ENCODE measurements at places on chromosomes 12 and 14.

DNA sequence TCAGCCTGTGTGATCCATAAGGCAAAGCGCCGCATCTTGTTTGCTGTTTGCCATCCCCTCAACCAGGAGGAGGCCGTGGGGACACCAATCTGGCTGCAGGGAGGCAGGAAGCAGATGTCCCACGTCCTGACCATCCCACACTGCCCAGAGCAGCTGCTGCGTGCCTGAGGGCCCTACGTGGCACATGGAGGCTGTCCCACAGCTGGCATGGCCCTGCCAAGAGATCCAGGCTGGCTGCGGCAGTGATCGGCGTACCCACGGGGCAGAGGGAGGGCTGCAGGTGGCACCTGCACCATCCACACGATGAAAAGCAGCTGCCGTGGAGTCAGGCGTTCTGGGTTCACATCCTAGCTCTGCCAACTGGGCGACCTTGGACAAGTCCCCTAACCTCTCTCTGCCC lies 42.0 kb downstream of the NCOR2 start:
- peak; percentile 74 for DNase-seq

DNA sequence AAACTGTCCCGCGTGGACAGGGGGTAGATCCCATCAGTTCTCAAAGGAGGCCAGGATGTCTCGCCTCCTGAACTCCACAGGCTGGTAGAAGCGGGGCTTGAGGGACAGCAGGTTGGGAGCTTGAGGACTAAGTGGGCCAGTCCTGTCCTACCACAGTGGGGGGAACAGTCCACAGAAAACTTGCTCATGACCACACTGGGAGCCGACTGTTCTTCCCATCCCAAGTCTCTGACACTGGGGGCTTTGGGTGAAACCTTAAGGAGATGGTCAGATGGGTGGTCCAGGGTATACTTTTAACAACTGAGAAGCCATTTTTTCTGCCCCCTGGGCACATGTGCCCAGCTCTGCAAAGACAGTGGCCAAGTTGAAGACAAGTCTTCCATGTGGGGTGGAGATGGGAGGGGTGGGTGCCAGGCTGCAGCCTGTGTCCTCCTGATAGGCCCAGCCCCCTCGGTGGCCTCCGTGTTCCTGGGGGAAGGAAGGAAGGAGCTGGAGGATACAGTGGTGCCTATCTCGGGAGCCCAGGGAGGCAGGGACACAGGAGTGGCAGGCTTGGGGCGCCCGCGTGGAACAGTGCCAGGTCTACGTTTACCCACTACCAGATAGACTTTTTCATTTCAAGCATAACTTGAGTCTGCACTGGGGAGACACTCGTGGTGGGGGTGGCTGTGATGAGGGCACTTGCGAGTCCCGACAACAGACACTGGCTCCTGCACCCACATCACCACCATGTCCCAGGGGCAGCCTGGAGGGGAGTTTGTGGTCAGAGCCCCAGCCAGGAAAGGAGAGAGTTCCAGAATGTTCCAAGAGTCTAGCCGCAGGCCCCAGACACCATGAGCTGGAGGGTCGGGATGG lies 14.7 kb downstream of the RHOF start:
- no peak for DNase-seq

- DNase-seq = no peak
Measured at GRCh38 chr12:70043490-70044138, 199.6 kb upstream of the CNOT2 start.

- no peak for DNase-seq
Measured at GRCh38 chr14:61654026-61654425, 41.3 kb upstream of the HIF1A start.

GRCh38 chr14:60094306-60094897 lies 2.7 kb downstream of the PCNX4 start:
- no peak for DNase-seq

GRCh38 chr12:8860165-8860961 lies 37.9 kb downstream of the A2ML1 start:
- no peak for DNase-seq

DNA sequence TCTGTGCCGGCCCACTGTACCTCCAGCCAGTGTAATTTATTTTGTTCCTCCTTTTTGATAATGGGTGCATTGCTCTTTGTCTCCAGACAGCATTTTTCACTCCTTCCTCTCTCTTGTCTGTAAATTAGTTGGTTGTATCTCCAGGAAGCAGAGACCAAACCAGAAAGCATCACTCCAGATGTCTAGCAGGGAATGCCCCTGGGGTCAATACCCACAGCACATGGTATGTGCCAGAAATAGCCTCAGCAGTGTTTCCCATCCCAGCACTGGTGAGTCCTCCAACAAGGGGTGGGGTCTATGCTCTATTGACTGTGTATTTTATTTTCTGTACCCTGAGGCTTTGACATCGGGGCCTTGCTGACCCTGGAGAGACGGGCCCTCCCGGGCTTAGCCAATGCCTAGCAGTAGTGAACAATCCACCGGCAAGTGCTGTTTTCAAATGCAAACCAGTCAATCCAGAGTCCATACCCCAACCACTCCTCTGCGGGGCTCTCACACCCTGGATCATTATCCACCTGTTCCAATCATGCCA lies 50.2 kb upstream of the FZD10 start:
- DNase-seq = no peak

GRCh38 chr12:74539765-74540526 lies 2.3 kb downstream of the ATXN7L3B start:
- DNase-seq = no peak

DNA sequence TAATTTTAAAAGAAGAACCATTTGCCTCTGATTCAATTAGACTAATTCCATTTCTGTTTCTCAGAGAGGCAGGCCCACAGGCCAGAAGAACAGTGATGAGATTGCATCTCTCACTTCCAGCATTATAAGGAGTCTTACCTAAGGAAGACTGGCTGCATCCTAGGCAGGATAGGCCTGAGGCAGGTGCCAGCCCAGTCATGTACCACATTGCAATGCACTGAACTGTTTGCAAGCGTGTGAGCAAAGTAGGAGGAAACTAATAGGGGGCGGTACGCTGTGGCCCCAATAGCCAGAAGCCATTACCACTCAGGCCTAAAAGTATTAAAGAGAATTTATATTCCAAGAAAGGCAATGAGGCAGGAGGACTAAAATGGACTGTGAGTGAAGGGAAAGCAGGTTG lies 12.1 kb upstream of the CNIH1 start:
- no peak for DNase-seq

DNA sequence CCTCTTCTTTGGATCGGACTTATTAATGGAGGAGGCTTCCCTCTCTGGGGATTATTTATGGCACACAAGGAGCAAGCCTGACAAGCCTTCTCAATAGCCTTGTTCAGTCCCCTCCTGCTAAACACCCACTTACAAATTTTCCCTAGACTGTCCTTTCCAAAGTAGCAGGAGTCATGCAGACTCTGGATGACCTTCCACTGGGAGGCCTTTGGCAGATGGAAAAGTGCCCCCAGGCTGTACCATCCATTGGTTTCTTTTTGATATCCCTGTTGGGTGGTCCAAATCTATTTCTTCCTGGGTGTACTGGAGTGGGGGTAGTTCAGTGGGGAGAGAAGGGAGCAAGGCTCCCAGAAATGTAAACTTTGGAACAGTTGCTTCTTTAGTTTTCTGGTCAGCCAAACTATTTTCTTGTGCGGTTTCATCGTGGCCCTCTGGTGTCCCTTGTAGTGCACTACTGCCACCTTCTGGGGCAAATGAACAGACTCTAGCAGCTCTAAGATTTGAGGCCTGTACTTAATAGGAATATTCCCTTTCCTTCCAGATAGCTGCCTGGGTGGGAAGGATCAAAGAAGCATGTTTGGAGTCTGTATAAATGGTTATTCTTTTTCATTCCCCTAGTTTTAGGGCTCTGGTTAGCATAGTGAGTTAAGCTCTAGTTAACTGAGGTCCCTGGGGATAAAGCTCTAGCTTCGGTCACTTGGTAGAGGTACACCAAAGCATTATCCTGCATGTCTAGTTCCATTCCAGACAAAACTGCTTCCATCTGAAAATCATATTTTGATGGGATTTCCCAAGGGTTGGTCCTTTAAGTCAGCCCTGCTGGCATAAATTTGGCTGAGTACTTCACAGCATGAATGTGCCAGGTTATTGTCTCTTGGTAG lies 409.5 kb downstream of the SLC6A15 start:
- DNase-seq = peak; percentile 50

GRCh38 chr12:105443802-105444652 lies 113.5 kb downstream of the C12orf75 start:
- DNase-seq = no peak

DNA sequence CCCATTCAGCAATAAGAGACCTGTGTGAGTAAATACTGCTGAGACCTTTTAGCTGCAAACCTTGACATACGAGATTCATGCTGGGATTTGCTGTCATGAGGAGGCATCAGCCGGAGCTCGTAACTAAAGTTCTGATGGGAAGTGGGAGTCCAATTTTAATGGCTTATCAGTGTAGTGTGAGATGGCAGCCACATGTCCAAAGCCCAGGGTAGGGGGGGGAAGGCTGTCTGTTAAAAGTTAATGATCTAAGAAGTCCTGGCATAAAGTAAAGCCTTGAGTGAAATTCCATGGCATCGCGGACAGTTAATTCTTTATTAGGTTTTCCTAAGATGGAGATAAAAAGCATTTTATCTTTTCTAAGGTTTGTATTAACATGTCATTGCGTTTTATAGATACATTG lies 240.0 kb downstream of the AACS start:
- no peak for DNase-seq

GRCh38 chr12:88241862-88242570 lies 99.9 kb downstream of the TMTC3 start:
- DNase-seq = no peak

DNA sequence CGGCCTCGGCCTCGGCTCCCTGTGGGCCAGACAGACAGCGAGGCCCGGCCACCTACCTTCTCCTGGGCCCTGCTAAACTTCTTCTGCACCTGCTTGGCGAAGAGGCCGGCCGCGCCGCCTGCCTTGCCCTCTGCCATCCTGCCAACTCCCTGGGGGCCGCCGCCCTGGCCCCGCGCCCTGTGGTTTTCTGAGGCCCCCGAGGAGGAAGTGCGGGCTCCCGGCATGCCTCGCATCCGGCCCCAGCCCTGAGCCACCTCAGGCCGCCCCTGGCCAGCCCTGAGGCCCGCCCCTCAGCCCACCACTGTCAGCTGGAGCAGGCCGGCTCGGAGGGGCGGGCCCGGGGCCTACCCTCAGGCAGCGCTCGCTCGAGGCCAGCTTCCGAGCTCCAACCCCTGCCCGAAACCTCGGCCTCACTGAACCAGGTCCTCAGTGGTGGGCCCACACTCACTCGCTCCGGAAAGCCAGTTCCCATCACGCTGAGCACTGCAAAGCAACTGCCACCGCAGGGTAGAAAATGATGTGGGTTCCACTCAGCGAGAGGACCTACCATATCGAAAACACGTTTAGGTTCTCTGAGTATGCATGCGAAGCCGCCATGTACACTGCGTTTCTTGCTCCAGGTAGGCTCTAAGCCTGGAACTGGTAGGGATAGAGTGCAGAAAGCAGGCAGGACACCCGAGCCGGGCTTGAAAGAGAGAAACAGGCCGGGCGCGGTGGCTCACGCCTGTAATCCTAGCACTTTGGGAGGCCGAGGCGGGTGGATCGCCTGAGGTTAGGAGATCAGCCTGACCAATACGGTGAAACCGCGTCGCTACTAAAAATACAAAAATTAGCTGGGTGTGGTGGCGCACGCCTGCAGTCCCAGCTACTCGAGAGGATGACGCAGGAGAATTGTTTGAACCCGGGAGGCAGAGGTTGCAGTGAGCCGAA lies at the start of gene BIN2:
TSS of gene BIN2 (minus strand) at position 209 of the 930 bp plus-strand sequence. CDS start at position 137, 72 bp downstream.
- DNase-seq = peak; percentile 40

GRCh38 chr12:12660201-12660600 lies 35.8 kb downstream of the GPR19 start:
- no peak for DNase-seq

DNA sequence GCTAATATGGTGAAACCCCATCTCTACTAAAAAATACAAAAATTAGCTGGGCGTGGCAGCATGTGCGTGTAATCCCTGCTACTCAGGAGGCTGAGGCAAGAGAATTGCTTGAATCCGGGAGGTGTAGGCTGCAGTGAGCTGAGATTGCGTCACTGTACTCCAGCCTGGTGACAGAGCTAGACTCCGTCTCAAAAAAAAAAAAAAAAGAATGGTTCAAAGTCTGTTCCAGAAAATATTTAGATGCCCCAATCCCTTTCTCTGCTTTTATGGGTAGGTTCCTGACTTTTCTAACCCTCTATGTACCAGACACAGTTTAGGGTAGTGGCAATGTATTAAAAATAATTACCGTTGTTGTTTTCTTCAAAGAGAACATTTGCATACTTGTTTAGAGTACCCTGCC lies 161.4 kb downstream of the STXBP6 start:
- no peak for DNase-seq

DNA sequence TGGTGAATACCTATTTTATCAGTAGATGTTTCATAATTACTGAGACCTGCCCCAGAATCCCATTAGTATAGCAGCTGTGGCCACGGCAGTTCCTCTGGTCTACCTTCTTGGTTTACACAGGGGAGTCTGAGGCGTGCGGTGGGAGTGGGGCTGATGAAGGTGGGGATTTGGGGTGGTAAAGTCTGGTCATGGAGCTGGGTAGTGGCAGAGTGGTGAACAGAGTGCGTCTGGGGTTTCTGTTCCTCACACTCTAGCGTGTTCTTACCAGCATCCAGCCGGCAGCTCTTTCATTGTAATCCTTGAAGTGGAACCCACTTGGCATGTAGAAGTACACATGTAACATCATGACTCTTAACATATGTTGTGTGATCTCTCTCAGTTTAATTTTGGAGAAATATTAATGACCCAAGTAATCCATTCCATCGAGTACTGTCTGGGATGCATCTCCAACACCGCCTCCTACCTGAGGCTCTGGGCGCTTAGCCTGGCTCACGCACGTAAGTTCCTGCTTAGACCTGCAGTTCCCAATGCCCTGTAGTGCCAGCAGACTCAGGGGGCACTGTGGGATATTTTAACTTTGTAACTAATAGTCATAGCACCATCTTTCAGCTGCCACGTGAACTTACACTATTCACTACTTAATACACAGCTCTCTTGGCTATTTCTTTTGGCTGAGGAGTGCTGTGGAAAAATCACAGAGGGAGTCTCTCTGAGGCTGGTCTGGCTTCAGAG lies 7.9 kb upstream of the DNAH10 start:
- DNase-seq = no peak

- DNase-seq = no peak
Measured at GRCh38 chr14:92717571-92718042, 30.8 kb downstream of the LGMN start.

DNA sequence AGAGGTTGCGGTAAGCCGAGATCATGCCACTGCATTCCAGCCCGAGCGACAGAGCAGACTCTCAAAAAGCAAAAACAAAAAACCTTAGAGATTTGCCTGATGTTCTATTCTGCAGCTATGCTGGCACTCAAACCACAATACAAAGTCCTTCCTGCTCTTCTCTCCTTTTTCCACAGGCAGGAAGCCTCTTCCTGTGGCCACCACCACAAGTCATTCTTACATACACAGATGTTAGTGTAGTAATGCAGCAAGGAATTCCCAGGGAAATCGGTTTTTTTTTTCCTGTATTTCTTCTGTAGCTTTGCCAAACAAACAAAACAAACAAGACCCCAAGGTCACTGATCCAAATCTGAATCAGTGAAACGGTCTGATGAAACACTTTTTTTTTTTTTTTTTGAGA lies 104.3 kb downstream of the FIGNL2 start:
- DNase-seq = peak; percentile 25

DNA sequence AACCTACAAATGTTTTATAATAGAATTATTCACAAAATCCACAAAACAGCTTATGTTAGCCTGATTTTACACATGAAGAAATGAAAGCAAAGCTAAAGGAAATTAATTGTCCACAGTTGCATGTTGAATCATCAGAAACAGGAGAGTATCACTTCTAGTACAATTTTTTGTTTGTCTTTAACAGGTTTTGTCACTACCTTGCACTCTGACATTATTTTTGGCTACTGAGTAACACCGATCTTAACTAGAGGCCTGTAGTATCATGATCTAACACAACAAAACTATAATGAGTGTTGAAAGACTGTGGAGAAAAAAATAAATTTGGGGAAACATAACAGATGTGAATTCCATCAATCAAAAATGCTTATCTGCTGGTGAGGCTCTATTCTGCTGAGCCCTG lies 60.1 kb downstream of the TAOK3 start:
- no peak for DNase-seq

Measured in left hindlimb (tissue), 1 donor.